CD8-positive, alpha-beta memory T cell (primary cell): ENCODE measurements at places on chromosomes 16 and 17.

DNA sequence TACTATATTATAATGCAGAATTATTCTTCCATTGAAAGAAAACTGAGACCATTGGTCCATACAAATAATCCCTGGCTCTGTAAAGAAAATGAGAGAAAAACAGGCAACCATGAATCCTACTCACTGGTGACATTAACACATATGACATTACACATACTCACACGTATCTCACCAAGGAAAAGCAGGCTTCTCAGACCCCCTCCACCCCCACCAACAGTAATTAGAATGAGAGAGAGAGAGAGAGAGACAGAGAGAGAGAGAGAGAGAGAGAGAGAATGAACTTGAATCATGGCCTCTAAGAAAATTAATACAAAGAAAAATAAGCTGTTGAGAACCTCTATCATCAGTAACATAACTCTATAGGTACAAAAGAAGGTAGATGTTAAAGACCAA, 132.0 kb downstream of the SNX11 start:
- no peak for DNase-seq

DNA sequence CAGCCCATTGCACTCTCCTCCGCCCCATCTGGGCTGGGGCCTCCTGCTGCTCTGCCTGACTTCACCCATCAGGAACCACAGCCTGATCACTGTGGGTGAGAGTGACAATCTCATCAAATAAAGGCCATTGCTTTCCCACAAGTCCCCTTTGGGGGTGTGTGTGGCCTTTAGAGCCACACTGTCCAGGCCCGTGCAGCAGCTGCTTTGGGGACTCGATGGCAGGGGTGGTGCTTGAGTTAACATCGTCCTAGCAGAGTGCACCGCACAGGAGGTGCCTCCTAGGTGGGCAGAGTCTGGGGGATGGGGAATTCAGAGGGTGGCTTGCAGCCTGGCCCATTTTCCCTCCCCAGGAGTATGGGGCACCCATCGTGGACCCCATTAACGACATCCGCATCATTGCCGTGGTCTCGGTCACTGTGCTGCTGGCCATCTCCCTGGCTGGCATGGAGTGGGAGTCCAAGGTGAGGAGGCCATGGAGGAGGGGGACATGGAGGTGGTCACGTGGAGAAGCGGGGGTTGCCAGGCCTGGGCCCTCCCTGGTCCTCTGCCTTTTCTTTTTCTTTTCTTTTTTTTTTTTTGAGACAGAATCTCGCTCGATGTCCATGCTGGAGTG, 5.4 kb downstream of the SLC12A3 start:
- no peak for DNase-seq

DNA sequence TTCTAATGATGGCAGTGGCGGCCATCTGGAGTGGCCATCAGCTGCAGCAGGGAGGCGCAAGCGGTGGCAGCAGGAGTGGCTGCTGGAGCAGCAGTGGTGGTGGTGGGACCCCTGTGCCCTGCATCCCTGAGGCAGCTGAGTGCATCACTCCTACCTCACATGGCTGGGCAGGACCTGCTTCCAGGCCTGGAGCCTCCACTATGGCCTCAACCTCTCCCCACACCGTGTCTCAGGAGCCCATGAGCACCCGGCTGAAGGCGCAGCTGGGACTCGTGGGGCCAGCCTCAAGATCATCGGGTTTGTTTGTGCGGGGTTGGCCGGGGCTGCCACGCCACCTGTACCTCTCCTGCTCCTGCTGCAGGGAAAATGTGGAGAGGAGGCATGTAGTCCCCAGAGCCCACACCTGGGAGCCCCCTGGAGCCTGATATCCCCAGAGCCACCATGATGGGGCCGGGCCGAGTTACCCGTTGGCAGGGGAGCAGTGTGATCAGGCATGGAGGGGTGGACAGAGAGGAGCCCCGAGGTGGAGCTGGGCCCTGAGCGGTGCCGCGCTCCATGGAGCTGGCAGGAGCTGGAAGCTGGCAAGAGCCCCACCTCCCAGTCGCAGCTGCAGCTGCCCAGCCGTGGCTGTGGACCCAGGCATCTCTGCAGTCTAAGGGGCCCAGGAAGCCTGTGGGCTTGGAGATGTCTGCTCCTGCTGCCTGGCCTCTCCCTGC, 16.7 kb downstream of the RHOT1 start:
- no peak for DNase-seq

DNA sequence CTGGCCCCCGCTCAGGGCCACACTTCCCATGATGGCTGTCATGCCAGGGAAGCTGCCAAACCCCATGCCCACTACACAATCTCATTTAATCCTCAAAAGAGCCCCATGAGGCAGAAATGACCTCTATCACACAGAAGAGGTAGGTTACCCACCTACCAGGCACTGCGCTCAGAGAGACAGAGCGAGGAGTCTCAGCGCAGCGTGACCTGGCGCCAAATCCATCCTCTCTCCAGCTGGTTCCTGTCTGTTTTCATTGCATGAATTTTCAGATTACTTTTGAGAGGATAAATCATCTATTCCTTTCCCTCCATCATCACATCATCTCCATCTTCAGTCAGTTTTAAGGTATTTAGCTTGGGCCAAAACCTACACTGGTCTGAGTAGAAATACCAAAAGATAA, 101.5 kb upstream of the DNAH17 start:
- DNase-seq, result no peak

- no peak for DNase-seq
Measured at GRCh38 chr17:32593003-32593402, 106.2 kb downstream of the CDK5R1 start.

GRCh38 chr16:17105239-17105797, 365.4 kb downstream of the XYLT1 start:
- DNase-seq, result no peak

GRCh38 chr16:81711657-81712319, 67.3 kb upstream of the PLCG2 start:
- DNase-seq, result no peak

- no peak for DNase-seq
Measured at GRCh38 chr17:49258394-49258793, 27.8 kb upstream of the PHOSPHO1 start.

DNA sequence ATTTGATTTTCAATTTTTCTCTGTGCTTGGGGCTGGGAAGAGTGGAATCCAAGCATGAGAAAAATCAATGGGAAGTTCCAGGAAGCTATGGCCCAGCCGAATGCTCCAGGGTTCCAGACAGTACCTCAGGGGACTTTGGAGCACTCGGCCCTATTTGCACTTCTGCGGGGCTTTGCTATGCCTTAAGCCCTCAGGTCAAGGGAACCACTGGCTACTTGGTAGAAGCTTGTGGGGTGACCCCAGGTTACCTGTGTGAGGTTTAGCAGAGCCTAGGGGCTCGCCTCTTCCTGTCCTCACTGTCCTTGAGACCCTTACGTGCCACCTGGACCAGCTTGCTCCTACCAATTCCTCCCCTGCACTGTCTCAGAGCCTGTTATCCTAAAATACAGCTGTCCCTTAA, 121.3 kb downstream of the MGAT5B start:
- no peak for DNase-seq

DNA sequence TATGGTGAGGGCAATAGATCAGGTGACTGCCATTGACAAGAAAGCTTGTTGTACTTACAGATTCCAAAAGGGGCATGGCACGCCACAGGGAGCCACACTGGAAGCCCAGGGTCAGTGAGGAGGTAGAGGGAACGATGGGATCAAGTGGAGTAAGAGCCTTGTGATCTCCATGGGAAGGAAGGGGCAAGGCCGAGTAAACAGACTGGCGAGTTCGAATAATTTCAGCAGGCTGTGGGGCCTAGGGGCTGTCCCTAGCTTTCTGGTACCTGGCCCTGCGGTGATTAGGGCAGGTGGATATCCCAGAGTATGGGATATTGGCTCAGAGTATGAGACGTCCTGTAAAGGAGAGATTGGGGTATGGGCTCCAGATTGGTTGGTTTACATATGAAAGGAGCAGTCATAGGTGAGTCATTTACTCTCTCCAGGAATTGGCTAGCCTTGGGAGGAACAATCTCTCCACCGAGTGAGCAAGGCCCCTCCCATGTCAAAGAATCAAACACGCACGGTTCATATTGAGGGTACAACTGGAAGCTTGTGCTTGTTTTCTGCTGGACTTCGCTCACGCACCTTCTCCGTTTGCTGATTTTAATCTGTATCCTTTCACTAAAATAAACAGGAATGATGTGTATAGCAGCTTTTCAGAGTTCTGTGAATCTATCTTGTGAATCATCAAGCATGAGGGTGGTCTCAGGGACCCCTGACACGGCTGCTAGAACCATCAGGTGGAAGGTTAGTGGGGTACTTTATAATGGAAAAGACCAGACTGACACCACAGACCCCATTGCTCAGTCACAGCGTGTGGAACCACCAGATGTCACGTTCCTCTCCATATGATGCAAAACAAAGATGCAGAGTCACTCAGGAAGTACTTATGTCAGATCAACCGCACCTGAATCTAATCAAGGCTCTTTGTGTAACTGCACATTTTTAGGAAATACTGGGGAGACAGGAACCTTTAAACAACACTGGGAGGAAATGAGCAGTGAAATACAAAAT, 27.9 kb downstream of the GABARAPL2 start:
- DNase-seq, result no peak

GRCh38 chr17:63419949-63420867, 25.9 kb downstream of the CYB561 start:
- DNase-seq, result no peak

- DNase-seq, result no peak
Measured at GRCh38 chr16:1493746-1494094, 560 bp downstream of the TELO2 start.

GRCh38 chr17:38540514-38541045, 65.2 kb downstream of the SRCIN1 start:
- no peak for DNase-seq

GRCh38 chr17:28470266-28470913, 3.1 kb upstream of the SLC13A2 start:
- no peak for DNase-seq

GRCh38 chr17:9125722-9126121, 104.4 kb downstream of the NTN1 start:
- no peak for DNase-seq

DNA sequence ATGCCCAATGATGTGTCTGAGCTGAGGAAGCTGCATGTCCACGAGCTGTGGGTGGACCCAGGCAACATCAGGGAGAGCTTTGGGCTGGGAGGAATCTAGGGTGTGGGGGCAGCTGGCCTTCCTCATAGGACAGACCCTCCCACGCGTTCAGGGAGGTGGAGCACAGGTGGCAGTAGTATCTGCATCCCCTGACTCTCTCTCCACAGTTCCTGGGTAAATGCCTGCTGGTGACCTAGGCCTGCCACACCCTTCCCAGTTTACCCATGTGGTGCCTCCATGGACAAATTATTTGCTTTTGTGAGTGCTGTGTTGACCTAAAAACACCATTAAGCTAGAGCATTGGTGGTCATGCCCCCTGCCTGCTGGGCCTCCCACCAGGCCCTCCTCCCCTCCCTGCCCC, 3.2 kb downstream of the HBM start:
- no peak for DNase-seq

DNA sequence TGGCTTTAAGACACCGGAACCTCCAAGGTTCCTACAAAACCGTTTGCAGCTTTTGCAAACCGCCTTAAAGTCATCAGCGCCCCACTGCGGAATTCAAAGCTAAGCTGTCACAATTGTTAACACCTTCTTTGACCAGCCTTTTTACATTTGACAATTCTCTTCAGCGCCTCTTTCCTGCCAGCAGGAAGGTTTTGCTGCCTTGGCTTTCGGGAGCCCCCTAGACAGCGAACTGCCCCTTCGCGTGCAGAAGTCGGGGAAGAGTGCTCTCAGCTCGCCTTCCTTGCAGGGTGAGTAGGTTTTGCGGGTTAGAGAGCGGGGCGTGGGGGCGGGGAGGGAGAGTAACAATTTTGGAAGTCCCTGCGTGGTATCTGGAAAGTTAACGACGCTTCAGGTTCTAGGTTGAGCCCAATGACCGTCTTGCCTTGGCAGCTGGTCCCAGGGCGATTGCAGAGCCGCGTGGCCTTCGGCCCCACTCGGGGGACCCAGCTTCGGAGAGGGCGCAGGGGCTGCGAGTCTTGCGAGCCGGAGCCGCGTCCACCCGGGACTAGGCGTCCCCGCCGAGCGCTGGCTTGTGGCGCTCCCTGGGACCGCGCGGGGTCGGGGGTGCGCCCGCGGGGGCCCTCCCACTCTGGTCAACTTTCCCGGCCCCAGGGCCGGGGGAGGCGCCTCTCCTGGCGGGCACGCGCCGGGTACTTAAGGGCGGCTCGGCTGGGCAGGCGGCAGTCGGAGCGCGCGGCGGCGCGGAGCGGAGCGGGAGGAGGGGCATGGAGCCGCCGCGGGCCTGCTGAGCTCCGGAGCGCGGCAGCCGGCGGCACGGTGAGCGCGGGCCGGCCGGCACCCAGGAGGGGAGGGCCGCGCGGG, at the start of gene HAS3:
Gene HAS3, plus strand, starts transcription at position 153 of the 861 bp plus-strand sequence. CDS start 3,743 bp downstream, outside the sequence.
- DNase-seq, result no peak

DNA sequence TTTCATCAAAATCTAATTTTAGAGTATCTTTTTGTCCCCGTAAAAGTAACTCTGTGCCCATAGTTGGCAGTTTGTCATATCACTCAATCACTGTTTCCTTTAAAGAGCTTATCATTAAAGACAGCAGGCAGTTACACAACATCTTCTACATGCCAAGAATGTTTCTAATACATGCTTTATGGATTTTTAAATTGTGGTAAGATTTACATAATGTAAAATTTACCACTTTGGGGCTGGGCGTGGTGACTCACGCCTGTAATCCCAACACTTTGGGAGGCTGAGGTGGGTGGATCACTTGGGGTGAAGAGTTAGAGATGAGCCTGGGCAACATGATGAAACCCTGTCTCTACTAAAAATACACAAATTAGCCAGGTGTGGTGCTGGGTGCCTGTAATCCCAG, 687.2 kb downstream of the WWOX start:
- no peak for DNase-seq

DNA sequence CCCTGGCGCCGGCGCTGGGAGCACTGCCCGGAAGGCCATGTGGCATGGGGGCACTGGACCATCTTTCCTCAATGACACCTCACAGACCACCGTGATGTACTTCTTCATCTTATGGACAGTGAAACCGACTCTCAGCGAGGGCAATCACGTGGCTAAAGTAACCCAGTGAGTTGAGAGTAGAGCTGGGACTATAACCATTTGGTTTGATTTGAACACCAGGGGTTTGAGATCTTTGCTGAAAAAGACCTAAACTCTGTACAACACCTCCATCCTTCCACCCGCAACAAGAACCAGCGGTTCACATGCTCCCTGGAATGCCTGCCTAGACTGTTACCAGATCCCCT, 3.3 kb downstream of the ITGA2B start:
- DNase-seq, result no peak

DNA sequence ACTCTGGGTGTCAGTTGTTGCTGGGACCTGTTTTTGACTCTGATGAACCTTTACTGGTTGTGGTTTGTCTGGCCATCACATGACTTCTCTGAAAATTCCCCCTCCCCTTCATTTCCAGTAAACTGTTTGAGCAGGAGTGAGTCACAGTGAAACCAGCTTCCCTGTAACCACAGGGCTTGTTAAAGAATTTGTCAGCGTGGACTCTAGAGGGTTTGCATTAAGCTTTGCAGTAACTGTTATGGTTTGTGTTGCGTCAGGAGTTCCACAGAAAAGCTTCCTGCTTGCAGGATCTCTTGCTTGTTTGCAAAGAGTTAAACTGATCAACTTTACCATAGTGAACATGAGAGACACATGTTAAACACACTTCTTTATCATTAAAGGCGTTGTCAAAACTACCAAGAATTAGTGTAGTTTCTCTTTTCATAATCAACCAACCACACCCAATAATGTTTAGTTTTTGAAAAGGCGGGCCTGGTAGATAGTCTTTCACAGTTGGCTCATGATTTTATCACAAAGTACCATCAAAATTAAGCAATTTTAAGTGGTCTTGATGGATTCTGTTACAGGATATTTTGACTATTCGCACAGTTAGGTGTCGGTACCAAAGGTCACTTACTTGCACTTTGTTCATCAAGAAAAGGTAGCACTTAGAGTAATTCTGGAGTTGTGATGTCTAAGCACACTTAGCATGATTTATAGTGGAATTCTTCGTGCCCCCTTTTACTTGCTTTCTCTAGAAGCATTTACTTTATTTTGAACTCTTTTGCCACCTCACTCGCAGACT, 79.3 kb downstream of the VMP1 start:
- DNase-seq, result peak; percentile 43
